ENCODE measurements at places on chromosomes 4 and X.

DNA sequence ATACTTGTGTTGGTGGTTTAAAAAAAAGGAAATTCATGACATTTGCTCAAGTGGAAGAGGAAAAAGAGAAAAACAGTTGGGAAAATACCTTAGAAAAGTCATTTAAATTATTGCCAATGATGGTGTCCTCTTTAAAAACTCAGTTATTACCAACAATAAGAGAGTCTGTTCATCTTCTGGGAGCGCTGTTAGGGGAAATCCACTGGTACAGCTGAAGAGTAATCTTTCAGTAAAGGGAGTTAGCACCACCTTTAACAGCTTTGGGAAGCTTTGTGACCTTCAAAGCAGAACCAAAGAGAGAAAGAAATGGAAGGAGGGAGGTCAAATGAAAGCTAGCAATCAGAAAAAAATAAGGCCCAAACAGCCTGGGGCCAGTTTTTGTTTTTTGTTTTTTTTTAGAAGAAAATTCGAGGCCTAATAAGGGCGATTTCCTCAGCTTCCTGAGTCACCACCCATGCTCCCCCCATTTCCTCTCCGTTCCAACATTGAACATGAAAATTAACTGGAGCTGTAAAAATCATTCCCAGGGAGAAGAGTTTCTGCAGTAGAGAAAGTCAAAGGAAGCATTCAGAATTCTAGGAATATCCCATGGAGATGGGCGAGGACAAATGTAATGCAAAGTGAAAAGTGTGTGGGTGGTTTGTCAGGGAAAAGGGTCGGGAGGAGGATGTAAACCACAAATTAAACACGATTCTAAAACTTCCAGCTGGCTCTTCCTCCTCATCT lies 115.1 kb downstream of the SH3KBP1 start:
- no peak for DNase-seq

DNA sequence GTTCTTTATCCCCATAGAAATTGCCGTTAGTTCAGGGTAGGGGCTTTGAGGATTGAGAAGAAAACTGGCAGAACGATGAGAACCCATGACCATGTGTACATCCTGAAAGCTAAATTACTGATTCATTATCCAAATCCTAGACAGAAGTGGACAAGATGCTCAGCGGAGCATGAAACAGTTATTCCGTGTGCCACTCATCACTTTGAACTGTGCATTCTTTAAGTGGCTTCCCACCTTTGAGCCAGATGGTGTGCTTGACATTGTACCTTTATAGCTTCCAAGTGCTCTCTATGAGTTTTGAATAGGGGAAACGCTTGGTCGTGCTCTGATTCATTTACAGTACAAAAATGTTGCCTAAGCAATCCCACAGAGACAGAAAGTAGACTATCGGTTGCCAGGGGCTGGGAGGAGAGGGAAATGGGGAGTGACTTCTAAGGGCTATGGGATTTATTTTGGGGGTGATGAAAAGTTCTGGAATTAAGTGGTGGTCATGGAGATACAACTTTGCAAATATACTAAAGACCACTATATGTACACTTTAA lies 100.0 kb downstream of the DOCK11 start:
- no peak for DNase-seq

- no peak for DNase-seq
Observed at GRCh38 chr4:10140866-10141759, 24.5 kb upstream of the WDR1 start.

- DNase-seq, result no peak
Observed at GRCh38 chr4:157013656-157014055, 42.1 kb upstream of the PDGFC start.

GRCh38 chr4:126916626-126917140 lies 716.1 kb upstream of the INTU start:
- DNase-seq, result no peak

DNA sequence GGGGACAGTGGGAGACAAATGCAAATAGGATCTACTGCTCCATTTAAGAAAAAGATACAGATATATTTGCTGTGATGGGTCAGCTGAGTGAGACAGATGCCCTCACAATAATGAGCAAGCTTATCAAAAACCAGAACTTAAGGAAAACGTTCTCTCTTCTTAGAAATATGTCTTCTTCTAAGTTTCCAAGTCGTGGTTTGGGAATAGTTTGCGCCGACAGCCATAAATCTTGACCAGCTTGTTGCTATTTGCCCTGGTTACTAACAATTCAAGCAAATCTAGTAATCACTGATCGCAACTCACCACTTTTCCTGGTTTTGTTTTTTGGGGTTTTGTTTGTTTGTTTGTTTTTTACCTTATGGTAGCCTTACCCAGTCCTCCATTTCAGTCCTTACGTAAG lies 67.6 kb upstream of the GUCY1A1 start:
- no peak for DNase-seq

- no peak for DNase-seq
Observed at GRCh38 chr4:140644470-140645185, 75.9 kb upstream of the UCP1 start.

DNA sequence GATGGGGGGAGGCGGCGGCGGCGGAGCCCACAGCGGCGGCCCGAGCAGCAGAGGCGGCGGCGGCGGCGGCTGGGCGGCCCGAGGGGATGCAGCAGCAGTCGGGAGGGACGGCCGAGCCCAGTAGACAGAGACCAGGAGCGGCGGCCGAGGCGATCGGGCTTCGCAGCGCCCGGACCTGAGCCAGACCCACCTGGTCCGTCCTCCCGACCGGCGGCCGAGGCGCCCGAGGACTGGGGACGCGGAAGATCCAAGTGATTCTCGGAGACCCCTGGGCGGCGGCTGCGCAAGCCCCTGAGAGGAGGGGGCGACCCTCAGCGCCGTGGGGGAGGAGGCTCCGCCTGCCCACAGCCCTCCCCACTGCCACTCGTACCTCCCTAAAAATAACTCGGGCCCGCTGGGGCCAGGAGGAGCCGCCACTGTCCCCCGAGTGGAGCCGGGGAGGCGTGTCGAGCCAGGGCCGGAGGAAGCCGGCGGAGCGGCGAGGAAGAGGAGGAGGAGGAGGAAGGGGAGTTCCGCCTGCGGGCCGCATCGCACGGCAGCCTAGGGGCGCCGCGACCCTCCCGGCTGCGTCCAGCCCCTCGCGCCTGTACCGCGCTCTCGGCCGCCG lies 608 bp downstream of the RAPGEF2 start:
- DNase-seq, result no peak

DNA sequence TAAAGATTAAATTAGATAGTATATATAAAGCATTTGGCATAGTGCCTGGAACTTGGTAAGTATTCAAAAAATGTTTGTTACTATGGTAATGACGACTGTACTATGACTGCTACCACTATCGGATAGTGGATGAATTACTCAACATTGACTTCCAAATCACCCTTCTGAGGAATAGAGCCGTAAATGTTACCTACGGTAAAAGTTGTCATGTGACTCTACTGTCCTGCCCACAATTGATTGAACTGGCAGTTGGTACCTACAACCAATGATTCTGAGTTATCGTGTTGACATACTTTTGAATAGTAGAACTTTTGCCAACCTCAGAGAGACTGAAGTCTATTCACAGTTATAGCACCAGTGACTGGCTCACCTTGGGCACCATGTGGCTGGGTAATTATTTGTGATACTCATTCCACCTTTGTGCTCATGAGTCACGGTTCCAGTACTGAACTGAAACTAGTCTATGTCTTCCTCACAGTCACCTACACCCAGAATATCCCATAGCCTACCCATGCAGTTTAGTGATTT lies 185.5 kb upstream of the PITX2 start:
- no peak for DNase-seq

- no peak for DNase-seq
Observed at GRCh38 chr4:955161-955921, 18.0 kb downstream of the DGKQ start.

GRCh38 chr4:81422595-81422994 lies 49.1 kb downstream of the RASGEF1B start:
- no peak for DNase-seq

DNA sequence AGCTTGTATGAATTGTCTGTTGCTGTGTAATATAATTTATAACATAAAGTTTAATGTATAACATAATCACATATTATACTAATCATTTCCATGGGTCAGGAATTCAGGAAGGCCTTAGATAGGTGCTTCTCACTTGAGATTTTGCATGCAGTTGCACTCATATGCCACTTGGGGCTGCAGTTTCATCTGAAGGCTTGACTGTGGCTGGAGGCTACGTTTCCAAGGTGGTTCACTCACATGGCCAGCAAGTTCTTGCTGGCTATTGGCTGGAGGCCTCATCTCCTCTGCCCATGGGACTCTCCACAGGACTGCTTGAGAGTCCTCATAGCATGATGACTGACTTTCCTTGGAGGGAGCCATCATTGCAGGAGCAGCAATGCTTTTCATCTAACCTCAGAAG lies 53.4 kb upstream of the STX18 start:
- no peak for DNase-seq

- no peak for DNase-seq
Observed at GRCh38 chrX:16487620-16488385, 162.2 kb upstream of the S100G start.

DNA sequence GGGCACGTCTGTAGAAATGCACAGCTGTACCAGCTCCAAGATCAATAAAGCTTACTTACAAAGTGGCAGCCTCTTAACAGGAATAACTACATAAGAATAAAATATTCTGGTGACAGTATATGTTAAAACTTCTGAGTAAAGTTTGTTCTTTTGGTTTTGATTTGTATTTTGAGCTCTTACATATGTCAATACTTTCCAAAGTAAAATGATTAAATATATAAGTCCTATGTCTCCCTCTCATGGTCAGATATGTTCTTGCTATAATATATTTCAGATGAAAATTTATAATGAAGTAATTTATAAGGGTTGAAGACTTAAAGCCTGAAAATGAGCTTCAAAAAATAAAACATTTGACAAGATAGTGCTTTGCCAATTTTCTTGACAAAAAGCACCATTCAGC lies 254.4 kb downstream of the NPFFR2 start:
- no peak for DNase-seq
